AML-193 (cell line): ENCODE measurements at places on chromosomes 6 and 20.
A peak's percentile ranks its signal among the peaks of the same experiment; 100 is the strongest.

- DNase-seq, result no peak
Measured at GRCh38 chr6:25832670-25833069, 818 bp upstream of the SLC17A1 start.

- no peak for DNase-seq
Measured at GRCh38 chr20:58177799-58178198, 50.7 kb downstream of the ANKRD60 start.

- DNase-seq, result no peak
Measured at GRCh38 chr6:98848539-98849242, 14.3 kb downstream of the POU3F2 start.

- no peak for DNase-seq
Measured at GRCh38 chr6:14887986-14888574, 357.8 kb upstream of the JARID2 start.

DNA sequence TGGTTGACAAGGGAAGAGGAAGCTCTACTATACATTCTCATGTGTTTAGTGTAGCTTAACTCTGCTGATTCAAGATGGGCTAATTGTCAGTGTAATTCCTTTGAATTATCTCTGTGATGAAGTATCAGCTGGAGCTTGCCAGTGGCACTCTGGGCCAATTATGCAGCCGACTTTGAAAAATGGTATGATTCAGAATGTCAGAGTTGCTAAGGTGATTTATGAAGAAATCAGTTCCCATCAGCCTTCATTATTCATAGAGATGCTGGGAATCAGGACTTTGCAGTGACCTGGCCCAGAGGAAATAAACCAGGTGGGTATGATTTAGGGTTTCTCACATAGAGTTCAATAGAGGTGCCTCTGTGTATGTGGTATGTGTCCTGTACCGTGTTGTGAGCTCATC lies 33.4 kb downstream of the KCNS1 start:
- no peak for DNase-seq

DNA sequence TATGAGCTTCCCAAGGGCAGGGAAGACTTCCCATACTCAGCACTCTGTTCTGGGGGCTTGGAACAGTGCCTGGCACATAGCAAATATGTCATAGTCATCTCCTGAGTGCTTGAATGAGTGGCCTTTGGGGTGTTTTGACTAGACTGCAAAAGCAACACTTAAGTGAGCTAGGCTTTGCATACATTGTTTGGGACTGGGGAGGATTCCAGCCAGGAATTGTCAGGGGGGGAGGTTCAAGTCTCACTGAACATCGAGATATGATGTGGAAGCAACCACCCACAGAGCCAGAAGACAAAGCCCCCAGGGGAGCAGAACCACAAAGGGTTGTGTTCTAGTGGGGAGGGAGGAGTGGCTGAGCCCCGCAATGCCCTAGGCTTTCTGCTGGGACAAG lies 98.4 kb downstream of the SYCP2 start:
- DNase-seq, result no peak

DNA sequence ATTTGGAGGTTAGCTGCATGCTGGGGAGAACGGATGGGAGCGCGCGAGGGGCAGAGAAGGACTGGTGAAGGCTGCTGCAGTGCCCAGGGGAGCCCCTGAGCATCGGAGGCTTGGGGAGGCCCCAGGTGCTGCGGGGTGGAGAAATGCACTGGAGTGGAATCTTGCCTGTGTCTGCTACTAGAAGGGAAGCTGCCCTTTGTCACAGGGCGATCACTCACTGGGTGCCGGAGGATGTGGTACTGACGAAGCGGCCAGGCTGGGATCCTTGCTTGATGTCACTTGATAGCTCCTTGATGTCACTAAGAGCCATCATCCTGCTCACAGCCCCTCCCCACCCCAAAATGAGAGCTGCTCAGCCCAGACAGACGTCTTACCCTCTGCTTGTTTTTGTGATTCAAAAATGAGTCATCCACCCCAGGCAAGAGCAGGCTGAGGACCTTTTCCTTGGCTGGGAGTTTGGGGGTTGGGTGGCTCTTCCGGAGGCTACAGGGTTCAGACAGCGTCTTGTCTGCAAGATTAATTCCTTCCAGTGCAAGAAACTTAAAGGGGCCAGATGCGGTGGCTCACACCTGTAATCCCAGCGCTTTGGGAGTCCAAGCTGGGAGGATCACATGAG lies 62.6 kb upstream of the PMEPA1 start:
- DNase-seq, result no peak

DNA sequence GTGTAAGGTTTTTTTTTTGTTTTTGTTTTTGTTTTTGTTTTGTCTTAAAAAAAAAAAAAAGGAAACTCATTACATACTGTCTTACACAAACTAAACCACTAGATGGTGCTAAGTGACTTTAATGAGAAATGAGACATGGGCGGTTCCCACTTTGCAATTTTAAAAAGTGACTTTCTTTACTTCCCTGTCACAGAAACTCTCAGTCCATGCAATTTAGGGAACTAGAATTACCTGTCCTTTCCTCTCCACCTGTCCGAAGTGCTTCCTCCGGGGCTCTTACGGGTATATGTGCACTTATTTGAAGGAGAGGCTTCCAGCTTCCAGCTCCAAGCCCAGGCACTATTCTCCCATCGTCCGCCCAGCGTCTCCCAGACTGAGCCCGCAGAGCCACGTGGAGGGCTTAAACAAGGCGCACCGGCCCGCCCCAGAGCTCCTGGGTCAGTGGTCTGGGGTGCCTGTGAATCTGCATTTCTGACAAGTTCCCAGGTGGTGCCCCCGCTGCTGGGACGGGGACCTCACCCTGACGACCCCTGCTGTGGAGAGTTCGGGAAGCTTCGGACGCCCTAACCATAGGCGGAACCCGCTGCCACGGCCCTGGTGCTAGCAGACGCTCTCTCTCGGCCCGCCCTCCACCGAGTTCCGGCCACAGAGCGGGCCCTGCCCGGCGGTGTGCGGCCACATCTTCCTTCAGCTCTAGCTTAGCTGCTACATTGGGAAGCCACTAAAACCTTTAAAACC lies 26.1 kb downstream of the BFSP1 start:
- peak; percentile 63 for DNase-seq
